Type B pancreatic cell (in vitro differentiated cells): ENCODE measurements at places on chromosomes 2 and 18. TPM values are rescaled to one million over a fixed set of nuclear protein-coding genes. Genes with fewer than 3 reads are reported as not detected.

Gene FN1
- 499 and 902 TPM in 2 replicates for total RNA-seq

Gene STARD6
- not detected in 2 replicates for total RNA-seq

Gene BOK
- total RNA-seq = 41.5 and 108 TPM in 2 replicates

Gene GRHL1
- total RNA-seq = 37.4 and 120 TPM in 2 replicates

Gene EPAS1
- 59.8 and 362 TPM in 2 replicates for total RNA-seq

Gene CXCR2
- not detected in 2 replicates for total RNA-seq

Gene SPATS2L
- 97.8 and 114 TPM in 2 replicates for total RNA-seq

GRCh38 chr2:119431155-119431975 lies at the start of gene TMEM37:
Gene TMEM37 (plus strand): TSS chr2:119431854. CDS start chr2:119431904, 50 bp downstream.
- DNase-seq = peak; percentile 81

- DNase-seq = no peak
These were observed 103.1 kb downstream of the L3MBTL4 start for GRCh38 chr18:6311456-6312215.

- no peak for DNase-seq
These were observed 14.4 kb upstream of the STAT4 start for GRCh38 chr2:191165176-191165643.

GRCh38 chr18:72692595-72692994 lies 148.5 kb upstream of the CBLN2 start:
- no peak for DNase-seq

DNA sequence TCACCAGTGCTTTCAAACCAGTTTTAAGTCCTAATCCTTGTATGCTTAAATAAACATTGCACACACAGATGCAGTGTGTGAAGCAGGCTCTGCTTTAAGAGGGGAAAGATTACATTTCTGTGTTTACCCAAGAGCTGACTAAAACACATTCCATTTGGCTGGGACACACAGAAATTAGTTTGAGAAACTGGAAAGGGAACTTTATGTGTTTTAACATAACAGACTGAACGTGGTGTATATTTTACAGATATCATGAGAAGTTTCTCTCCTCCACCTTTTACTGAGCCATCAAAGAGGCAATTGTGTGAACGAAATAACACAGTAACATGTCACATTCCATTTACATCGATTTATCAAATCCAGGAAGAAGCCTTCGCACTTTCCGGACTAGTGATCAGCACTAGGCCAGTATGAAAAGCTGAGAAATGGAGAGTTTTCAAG lies 121.8 kb downstream of the MAIP1 start:
- DNase-seq = no peak

DNA sequence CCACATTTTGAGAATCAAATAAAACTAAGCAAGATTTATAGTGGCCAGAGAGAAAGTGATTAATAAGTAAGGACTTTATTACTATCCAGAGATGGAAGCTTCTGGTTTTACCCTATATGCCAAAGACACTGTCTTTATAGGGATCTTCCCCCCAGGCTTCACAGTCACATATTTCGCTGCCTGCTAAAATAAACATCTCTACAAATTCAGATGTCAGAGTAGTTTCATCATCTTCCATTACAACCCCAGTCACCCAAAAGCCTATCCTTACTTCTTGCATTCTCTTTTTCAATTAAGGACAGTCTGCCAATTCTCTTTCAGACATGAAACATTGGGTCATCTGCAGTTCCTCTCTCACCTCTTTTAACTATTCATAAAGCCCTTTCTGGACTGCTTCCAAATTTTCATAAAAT lies 28.3 kb downstream of the CREB1 start:
- DNase-seq = no peak

GRCh38 chr18:55743736-55744135 lies 155.7 kb upstream of the TCF4 start:
- no peak for DNase-seq

DNA sequence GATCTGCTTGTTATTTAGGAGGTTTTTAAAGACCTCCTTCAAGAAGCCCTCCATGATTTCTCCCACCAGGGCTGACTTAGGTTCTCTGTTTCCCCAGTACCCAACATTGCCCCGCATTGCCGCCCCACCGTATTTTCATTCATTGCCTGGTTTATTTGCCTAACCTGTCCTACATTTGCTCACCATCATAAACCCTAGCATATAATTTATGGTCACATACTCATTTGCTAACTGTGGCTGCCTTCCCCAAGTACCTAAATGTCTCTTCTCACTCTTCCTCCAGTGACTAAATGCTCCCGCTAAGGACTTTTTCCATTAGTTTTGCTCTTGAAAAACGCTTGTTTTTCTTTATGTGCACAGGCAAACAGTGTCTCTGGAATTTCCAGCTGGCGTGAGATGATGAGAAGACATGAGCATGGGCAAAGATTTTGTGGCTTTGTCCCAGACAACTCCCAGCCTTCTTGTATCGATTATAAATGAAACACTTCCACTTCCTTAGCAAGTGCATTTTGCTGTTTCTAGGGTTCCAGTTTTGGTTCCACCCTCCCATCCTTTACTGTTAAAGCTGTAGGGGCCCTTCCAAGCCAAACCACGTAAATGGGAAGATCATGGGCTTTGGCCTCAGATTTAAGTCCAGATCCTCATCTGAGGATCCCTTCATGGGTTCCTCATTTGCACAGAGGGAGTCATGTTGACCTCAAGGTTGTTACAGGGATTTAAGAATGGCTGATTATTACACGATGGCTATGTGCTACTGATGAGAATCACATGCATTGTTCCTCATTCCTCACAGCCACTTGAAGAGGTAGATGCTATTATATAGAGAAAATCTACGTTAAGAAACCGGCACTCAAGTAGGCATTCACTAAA lies 21.0 kb upstream of the ARMC9 start:
- no peak for DNase-seq

- no peak for DNase-seq
These were observed 177.7 kb upstream of the ZC3H15 start for GRCh38 chr2:186308347-186308746.

DNA sequence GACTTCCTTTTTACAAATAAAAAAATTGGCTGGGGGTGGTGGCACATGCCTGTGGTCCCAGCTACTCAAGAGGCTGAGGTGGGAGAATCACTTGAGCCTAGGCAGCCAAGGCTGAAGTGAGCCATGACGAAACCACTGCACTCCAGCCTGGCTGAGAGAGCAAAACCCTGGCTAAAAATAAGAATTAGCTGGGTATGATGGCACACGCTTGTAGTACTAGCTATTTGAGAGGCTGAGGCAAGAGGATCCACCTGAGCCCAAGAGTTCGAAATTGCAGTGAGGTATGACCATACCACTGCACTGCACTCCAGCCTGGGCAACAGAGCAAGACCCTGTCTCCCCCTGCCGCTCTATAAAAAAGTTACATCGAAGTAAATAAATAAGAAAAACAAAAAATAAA lies 33.7 kb downstream of the GFPT1 start:
- no peak for DNase-seq

GRCh38 chr2:134976074-134976702 lies 57.6 kb downstream of the CCNT2 start:
- no peak for DNase-seq

- DNase-seq = no peak
These were observed 48.2 kb downstream of the ADI1 start for GRCh38 chr2:3470856-3471737.

DNA sequence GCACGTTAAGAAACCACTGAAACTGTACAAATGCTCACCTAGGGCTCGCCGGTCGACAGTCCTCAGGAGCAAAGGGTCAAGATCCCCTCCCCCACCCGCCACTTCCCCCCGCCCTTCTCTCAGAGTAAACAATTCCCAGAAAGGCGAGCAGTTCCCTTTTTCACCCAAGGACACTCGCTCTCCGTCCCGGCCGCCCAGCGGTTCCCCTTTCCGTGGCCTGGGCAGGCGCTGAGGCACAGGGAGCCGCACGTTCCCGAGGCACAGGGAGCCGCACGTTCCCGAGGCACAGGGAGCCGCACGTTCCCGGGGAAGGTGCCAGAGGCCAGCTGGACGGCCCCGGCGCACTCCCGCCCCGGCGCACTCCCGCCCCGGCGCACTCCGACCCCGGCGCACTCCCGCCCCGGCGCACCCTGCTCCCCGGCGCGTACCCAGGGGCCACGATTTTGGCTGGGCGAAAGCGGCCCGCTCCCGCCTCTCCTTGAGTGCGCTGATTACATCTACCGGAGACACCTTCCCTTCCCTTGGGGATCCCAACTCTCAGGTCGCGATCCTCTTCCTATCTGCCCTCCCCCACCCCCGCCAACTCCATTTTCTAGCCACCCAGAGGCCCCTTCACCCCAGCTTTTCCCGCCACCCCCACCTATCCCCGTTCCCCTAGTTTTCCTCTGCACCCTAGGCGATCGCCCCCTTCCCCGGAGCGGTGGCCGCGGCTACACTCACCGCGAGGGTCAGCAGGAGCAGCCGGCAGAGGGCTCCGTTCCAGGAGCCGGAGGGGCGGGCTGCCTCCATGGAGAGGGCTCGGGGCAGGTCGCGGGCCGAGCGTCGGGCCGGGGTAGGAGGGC lies 817 bp downstream of the DSC2 start:
- DNase-seq = peak; percentile 72

DNA sequence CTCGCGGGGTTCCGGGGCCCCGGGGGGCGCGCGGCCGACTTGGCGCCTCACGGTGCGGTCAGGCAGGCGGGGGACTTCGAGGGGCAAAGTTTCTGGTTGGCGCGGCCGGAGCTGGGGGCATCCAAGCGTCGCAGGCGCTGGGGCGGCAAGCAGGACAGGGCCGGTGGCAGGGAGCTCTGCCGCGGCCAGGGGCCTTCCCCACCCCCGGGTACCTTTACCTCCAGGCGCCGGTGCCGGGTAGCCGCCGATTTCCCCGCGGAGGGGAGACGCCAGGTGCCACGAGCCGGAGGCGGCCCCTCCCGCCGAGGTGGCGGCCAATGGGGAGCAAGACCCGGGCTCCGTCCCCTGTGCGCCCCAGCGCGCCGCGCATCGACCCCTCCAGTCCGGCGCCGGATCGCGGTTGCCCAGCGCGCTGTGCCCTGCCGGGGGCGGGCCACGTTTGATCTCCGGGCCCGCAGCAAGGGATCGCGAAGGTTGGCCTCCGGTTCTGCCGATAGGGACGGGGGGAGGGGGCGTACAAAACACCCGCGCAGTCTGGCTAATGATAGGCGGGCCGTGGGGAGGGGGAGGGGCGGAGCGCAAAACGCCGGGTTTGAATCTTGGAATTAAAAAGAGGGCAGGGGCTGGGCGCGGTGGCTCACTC lies at the start of gene ST8SIA5:
ST8SIA5 (minus strand) TSS at position 495 of the 643 bp plus-strand sequence. CDS start 545 bp downstream, outside the sequence.
- no peak for DNase-seq

GRCh38 chr2:127324635-127325034 lies 30.7 kb upstream of the ERCC3 start:
- no peak for DNase-seq

GRCh38 chr18:6270771-6271216 lies 143.9 kb downstream of the L3MBTL4 start:
- no peak for DNase-seq

- no peak for DNase-seq
These were observed 1024.9 kb downstream of the BCL11A start for GRCh38 chr2:59528525-59528924.

DNA sequence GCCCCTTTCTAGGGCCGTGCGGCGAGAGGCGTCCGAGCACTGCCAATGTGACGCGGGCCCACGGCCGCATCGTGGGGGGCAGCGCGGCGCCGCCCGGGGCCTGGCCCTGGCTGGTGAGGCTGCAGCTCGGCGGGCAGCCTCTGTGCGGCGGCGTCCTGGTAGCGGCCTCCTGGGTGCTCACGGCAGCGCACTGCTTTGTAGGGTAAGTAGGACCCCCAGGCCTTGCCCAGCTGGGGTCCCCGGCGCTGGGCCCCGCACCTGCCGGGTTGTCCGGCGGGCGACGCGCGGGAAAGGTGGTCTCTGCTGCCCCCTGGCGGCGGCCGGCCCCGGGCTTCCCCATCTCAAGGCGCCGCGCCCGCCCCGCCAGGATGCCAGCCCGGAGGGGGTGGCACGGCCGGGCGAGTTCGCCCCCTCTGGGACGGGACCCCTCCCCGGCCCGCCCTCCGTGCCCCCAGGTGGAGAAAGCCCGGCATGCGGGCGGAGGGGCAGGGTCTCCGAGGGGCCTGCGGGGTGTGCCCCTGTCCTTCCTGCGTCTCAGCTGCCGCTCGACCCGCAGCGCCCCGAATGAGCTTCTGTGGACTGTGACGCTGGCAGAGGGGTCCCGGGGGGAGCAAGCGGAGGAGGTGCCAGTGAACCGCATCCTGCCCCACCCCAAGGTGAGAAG lies 1.9 kb downstream of the PRSS56 start:
- DNase-seq = no peak
